Activated CD4-positive, alpha-beta T cell treated with anti-CD3 and anti-CD28 coated beads, Interleukin-2, Interleukin-6, amounts not matched to agents 100 ng/mL and 50 ng/mL, durations not matched to agents 16 hours and 8 hours (primary cell): ENCODE measurements at places on chromosomes 3 and 15.
A peak's percentile ranks its signal among the peaks of the same experiment; 100 is the strongest.

GRCh38 chr15:74903676-74904075 lies 3.0 kb downstream of the FAM219B start:
- DNase-seq, result no peak

- peak; percentile 66 for DNase-seq
Measured at GRCh38 chr3:112056451-112056929, 22.0 kb downstream of the TMPRSS7 start.

- no peak for DNase-seq
Measured at GRCh38 chr3:57985176-57985983, 22.8 kb upstream of the FLNB start.

- no peak for DNase-seq
Measured at GRCh38 chr3:190629088-190629487, 115.2 kb downstream of the IL1RAP start.

DNA sequence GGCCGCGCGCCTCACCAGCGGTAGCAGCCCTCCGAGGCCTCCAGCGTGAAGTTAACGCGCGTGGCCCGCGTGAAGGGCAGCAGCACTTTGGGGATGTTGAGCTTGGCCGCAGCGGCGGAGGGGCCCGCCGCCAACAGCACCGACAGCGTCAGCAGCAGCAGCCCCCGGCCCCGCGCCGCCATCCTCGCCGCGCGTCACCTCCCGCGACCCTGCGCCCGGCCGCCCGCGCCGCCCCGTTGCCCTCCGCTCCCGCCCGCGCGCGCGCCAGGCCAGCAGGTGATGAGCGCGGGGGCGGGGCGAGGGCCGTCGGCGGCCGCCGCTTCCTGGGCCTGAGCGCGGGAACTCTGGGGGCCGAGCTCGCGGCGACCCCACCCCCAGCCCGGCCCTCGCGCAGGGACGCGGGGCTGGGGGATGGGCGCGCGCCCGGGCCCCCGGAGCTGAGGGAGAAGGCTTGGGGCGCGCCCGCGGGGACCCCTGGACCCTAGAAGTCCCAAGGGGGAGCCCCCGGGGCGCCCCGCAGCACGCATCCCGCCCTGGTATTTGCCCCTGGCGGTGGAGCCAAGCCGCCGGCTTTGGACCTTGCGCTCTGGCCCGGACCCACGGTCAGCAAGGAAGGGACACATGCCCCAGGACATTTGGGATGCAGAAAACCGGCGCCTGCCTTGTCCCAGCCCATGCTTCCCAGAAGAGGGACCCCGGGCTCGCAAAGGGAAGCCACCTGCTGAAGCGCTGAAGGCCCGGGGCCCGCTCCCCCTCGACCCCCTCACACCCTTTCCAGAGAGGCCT lies at the start of gene NUP210:
Gene NUP210 (minus strand): TSS at position 278 of the 786 bp plus-strand sequence. CDS start 96 bp downstream, at position 182.
- peak; percentile 88 for DNase-seq

- DNase-seq, result no peak
Measured at GRCh38 chr3:8485141-8485870, 16.3 kb upstream of the LMCD1 start.

DNA sequence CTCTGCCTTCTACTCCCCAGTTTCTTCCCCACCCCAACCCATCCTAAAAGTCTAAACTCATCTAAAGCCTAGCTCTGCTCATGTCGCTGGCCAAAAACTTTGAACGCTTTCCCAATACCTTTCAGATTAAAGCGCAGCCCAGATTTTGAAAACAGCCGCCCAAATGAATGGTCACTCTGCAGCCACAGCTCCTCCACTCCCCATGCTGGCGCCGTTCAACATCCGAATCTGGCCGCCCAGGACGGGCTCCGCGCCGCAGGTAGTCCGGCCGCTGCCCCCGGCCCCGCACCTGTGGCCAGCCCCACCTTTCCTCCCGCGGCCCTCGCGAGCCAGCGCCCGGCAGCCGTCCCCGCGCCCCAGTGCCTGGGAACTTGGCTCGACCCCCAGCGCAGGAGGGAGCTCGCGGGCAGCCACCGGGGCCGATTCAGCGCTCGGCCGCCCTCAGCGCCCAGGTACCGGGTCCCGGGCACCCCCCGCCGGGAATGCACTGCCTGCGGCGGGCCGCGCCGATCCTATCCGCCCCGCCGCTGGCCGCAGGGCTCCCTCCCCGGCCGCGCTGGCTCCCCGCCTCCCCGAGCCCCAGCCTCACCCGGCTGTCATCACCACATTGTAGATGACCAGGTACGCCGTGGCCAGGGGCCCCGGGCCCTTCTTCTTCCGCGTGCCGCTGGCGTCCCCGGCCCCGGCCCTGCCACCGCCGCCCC lies 417 bp downstream of the HACD2 start:
- no peak for DNase-seq

DNA sequence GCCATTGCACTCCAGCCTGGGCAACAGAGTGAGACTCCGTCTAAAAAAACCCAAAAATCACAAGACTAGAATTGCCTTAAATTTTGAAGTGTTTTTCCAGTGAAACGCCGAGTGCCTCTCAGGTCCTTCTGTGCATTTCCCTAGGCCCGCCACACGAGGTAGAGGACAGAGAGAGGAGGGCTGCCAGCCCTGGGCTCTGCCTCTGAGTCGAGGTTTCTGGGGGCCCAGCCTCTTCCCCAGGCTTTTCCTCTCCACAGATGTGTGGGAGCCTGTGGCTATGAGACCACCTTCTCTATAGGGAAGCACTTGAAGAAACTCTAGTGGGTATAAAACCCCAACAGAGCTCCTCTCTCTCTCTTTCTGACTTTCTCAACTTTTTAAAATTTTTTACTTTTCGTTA lies 10.9 kb upstream of the EHD4 start:
- DNase-seq, result no peak

GRCh38 chr3:135539351-135539750 lies 426.2 kb upstream of the PPP2R3A start:
- no peak for DNase-seq

- DNase-seq, result no peak
Measured at GRCh38 chr15:98321896-98322295, 326.4 kb upstream of the IGF1R start.

DNA sequence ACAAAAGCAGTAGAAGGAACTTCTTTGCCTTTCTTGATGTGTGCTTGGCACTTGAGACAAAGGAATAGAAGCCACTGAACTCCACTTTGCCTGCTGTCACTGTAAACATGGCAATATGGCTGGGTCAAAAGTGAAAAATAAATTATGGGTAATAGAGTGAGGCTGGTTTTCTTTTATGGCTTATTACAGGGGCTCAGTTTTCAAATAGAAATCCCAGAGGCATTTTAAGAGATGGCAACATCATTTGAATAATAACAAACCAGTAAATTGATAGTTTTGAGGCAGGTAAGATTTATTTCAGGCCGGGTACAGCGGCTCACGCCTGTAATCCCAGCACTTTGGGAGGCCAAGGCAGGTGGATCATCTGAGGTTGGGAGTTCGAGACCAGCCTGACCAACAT lies 2.8 kb downstream of the C3orf52 start:
- DNase-seq, result no peak

DNA sequence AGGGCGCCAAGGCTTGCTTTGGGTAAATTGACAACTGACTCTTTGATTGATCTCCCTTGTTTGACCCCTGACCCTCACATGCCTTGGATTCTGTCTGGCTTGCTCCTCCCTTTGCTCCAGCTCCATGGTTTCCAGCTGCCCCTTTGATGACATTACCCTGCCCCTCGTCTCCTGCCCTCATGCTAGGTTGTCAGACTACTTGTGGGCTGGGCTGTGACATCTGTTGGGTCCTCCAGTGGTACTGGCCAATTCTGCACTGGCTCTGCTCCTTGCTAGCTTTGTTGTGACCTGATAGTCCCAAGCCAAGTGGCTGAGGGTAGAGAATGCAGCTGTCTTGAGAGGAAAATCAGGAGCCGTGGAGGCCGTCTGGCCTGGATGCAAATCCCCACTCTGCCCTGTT lies 6.2 kb downstream of the THSD4 start:
- no peak for DNase-seq

DNA sequence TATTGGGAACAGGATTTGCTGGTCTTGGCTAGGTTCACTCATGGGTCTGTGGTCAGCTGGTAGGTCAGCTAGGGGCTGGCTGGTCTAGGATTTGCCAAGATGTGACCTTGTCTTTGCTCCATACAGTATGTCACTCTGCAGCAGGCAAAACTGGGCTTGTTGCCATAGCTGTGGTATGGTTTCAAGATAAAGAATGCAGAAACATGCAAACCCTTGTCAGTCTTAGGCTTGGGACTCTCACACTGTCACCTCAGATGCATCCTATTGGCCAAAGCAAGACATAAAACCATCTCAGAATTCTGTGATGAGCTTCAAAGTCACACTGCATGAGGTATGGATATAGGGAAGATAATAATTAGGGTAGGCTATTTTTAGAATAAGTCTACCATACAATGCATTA lies 66.6 kb upstream of the TBC1D5 start:
- no peak for DNase-seq

DNA sequence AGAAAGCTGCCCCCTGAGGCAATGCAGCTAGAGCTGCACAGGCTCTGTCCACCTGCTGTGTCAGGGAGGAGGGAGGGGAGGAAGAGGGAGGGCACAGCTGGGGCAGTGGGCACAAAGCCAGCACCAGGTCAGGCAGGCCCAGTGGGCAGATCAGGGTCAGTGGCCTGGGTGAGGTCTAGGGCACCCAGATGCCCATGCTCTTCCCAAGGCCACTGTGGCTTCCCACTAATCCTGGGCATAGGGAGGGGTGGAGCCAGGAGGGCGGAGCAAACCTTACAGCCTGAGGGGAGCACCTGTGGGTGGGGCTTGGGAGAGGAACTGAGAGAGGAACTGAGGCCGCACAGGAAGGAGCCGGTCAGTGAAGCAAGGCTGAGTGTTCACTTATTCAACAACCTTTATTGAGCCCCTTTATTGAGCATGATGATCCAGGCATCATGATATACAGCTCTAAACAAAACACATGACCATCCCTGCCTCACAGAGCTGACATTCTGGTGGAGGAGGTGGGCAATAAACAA lies 55.0 kb downstream of the RHCG start:
- no peak for DNase-seq

DNA sequence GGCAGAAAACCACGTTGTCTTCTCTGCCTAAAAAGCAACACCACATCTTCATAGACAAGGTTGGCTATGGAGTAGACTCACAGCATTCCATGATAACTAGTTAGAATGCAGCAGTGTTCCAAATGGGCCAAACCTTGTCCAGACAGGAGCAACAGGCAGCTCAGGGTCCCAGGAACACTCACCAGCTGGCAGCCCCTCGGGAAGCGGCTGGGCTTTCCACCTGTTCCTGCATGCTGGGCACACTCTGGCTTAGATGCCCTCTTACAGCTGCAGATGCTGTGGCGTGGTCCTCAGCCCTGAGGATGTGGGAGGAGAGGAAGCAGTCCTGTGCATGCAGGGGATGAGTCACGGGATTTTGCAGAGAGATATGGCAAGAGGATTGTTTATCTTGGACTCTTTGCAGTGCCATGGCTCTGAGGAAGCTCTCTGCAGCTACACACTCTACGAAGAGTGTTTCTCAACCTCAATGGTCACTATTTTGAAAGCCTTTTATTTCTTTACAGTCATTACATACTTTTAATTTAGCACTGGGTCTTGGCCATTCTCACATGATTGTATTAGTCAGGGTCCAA lies 11.3 kb downstream of the NRROS start:
- DNase-seq, result no peak

GRCh38 chr3:5218815-5219214 lies 31.3 kb downstream of the EDEM1 start:
- no peak for DNase-seq

GRCh38 chr3:64956711-64957325 lies 269.0 kb upstream of the ADAMTS9 start:
- DNase-seq, result no peak

DNA sequence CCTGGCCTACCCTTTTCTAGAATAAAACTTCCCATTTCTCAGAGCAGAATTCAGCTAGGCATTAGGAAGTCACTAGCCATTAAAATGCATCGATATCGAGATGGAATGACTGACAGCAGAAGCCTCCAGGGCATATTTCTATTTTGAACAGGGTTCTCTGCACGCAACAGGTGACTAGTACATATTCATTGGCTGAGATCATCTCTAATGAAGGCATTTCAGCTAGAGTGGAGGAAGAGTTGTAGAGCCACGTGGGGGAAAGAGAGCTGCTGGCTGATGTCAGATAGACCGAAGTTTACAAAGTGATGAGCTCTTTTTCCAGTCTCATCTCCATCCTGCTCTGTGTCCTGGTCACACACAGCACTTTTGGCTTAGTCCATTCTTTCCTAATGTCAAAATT lies 7.5 kb downstream of the TMEM40 start:
- no peak for DNase-seq
